ENCODE measurements at places on chromosomes 7 and 10.
A peak's percentile ranks its signal among the peaks of the same experiment; 100 is the strongest.

DNA sequence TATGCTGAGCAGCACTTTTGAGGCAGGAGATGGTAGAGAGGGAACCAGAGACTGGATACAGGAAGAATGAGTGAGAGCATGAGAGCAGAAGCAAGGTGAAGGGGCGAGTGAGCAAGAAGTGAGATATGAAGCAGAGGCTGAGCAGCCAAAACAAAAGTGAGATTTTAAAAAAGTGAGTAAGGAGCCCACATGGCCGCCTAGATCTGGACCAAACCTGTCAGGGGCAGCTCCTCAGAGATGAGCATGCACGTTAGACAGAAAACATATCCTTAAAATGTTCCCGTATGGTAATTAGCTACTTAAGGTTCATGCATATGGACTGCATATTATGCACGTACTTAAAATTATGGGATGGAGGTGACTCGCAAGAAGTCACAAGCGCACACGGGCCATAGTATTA, 22.5 kb downstream of the TMEM176A start:
- no peak for DNase-seq

GRCh38 chr7:158498443-158499081, 89.1 kb downstream of the PTPRN2 start:
- no peak for DNase-seq

DNA sequence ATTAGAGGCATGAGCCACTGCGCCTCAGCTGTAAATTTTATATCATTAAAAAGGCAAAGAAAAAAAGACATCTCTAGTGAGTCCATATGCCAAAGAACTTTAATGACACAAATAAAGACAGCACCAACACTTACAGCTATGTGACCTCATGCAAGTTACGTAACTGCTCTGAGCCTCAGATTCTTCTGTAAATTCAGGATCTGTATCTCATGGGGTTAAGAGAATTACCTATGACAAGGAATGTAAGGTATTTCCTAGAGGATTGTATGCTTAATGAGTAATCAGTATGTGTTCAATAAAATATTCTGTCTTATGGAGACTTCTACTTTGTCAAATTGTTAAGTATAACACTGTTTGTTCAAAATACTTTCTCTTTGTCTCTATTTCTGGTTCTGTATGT, 274.0 kb upstream of the GLI3 start:
- DNase-seq: no peak

- no peak for DNase-seq
These were observed 32.7 kb downstream of the CALML5 start for GRCh38 chr10:5466451-5467206.

- peak; percentile 64 for DNase-seq
These were observed 64.4 kb upstream of the EMX2 start for GRCh38 chr10:117477961-117478670.

GRCh38 chr7:98309566-98309965, 28.1 kb downstream of the BRI3 start:
- DNase-seq: no peak

Data from dermis microvascular lymphatic vessel endothelial cell (primary cell).